ENCODE measurements at places on chromosomes 1 and 21. TPM values are rescaled to one million over a fixed set of nuclear protein-coding genes. Genes with fewer than 3 reads are reported as not detected.

The HORMAD1 gene
- 0.26 TPM for total RNA-seq

The MSH4 gene
- total RNA-seq, result 0.47 TPM

The PAFAH2 gene
- total RNA-seq, result 9.2 TPM

The PM20D1 gene
- 0.30 TPM for total RNA-seq

The SLC45A1 gene
- 0.26 TPM for total RNA-seq

The FAM177B gene
- not detected for total RNA-seq

The SPATA21 gene
- total RNA-seq, result not detected

The RAB42 gene
- total RNA-seq, result not detected

The DNASE2B gene
- not detected for total RNA-seq

The A3GALT2 gene
- not detected for total RNA-seq

The NBPF1 gene
- 2.8 TPM for total RNA-seq

The PTPN22 gene
- total RNA-seq, result 133 TPM

The CBS gene
- total RNA-seq, result 23.3 TPM

The ANKRD34A gene
- 4.6 TPM for total RNA-seq

The C1orf53 gene
- 0.55 TPM for total RNA-seq

The GBP7 gene
- total RNA-seq, result 0.28 TPM

The HMGCS2 gene
- total RNA-seq, result not detected

The CLDN19 gene
- total RNA-seq, result not detected

The SLC25A34 gene
- 0.88 TPM for total RNA-seq

The BTBD19 gene
- total RNA-seq, result 3.7 TPM

The IRF6 gene
- total RNA-seq, result 1.3 TPM

The CSMD2 gene
- total RNA-seq, result not detected

The CYP2J2 gene
- 4.5 TPM for total RNA-seq

The IFI16 gene
- total RNA-seq, result 393 TPM

The CD244 gene
- 34.5 TPM for total RNA-seq
